ENCODE measurements at places on chromosomes 13 and 19.

GRCh38 chr19:45999653-46000121 lies 4.4 kb downstream of the CCDC61 start:
- no peak for DNase-seq

GRCh38 chr19:20471431-20471830 lies 94.2 kb downstream of the ZNF737 start:
- no peak for DNase-seq

- DNase-seq, result no peak
Measured at GRCh38 chr13:39941911-39942551, 286.6 kb downstream of the COG6 start.

- DNase-seq, result no peak
Measured at GRCh38 chr13:49140910-49141611, 79.1 kb upstream of the MLNR start.

DNA sequence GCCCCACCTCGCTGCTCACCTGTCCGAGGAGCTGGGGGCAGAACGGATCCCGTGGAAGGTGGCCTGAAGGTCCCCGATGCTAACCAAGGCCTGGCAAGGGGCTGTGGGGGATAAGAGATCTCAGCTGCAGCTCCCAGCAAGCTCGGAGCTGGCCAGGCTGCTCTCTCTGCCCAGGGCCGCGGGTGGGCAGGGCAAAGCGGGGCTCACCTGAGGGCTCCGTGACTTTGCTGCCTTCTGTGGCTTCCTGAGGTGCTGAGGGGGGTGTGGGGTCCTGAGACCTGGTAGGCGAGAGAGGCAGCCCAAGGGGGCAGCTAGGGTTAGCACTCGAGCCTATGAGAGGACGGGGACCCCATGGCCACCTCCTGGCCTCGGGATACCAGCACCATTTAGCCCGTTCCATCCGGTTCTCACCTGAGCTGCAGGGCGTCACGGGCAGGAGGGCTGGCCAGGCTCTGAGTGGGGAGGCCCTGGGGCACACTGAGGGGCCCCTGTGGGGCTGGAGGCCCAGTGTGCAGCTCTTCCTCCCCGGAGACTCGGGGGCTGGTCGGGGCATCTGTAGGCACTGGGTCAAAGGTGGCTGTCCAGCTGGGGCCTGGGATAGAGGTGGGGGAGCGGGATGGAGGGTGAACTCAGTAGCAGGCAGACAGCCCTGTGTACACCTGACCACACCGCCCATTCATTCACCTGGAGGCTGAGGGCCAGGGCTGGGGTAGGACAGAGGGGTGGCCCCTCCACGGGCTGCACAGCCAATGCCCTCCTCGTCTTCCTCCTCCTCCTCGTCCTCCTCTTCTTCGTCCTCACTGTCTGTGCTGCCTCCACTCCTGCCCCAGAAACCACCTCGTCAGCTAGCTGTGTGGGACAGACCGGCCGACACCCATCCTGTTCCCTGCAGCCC lies 3.1 kb upstream of the TMEM86B start:
- no peak for DNase-seq

DNA sequence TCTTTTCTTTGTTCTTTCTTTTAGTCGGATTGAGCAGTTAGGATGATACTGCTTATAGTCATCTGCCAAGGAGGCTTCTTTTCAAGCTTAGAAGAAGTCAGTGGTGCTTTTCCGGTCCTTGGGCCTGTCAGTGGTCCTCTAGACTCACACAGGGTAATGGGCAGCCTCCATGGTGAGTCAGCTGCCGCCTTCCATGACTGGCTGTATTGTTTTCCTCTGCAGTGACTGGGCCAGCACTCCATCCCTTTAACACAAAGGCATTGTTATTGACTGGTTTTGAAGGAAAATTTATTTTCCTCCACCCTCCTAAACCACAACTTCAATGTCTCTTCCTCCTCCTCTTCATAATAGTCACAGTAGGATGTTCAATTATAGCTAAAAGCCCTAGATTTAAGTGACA lies 47.1 kb upstream of the CNMD start:
- no peak for DNase-seq

- no peak for DNase-seq
Measured at GRCh38 chr19:33953592-33953991, 156.9 kb downstream of the KCTD15 start.

DNA sequence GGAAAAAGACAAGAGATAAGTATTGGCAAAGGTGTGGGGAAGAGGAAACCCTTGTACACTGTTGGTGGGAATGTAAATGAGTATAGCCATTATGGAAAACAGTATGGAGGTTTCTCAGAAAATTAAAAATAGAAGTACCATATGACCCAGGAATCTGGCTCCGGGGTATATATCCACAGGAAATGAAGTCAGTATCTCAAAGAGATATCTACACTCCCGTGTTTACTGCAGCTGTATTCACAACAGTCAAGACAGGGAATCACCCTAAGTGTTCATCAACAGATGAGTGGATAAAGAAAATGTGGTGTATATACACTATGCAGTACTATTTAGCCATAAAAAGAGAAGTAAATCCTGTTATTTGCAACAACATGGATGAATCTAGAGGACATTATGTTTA lies 13.5 kb downstream of the KCTD12 start:
- DNase-seq, result no peak

DNA sequence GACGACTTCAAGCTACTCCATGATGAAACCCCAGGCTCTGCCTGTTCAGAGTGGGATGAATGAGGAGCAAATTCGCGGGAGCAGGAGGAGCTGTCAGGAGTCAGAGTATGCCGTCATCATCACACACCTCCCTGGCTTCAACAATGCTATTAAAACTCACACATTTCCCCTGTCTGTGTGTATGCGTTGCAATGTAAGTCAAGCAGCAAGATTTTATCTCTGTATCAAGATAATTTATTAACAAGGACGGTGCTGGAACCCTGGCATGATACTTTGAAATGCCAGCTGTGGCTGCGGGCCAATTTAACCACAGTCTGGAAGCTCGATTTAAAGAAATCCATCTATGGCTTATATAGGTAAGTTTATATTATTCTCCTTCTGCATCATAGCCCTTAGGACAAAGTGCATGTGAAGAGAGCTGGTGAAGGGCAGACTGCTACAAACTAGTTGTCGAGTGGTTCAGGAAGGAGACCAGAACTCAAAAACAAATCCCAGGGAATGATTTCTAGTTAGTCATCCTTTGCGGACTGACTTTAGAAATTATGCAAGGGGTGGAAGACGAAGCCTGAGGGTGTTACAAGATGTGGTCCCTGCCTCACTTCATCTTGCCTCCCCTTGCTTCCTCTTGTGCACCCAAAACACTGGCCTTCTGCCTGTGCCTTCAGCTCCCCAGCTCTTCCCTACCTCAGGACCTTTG lies 486.5 kb downstream of the COG6 start:
- DNase-seq, result no peak

DNA sequence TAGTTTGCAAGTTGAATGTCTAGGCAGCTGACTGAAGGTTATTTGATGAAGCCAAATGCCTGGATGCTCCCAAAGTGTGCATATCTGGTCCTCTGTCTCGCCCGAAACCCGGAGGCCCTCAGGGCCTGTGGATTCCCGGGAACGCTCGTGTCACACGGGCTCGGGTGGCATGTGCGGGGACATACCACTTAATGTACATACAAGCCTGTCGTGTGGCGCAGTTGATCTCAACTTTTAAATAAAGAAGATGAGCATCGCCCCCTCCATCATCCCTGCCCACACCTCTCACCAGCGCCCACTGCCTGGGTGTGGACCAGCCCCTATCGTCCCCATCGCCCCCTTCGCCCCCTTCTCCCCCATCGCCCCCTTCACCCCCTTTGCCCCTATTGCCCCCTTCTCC lies 33.9 kb downstream of the ATP11A start:
- DNase-seq, result no peak

GRCh38 chr13:100497389-100497788 lies 91.2 kb downstream of the GGACT start:
- no peak for DNase-seq

DNA sequence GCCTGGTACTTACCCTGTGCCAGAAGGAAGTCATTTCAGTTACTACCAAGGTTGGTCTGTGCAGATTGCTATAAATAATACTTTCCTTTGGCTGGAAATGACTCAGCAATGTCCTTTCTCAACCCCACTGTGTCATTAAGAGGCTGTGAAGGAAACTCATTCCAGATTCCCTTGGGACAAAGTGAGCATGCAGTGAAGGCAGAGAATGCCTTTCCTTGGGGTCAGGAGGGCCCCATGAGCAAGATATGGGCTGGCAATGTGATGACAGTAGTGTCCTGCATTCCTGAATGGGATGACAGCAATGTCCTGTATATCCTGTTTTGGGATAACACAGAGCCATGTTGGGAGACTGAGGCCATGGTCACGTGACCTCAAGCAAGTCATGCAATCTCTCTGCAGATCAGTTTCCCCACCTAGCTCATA lies 213.1 kb upstream of the TMTC4 start:
- DNase-seq, result no peak

DNA sequence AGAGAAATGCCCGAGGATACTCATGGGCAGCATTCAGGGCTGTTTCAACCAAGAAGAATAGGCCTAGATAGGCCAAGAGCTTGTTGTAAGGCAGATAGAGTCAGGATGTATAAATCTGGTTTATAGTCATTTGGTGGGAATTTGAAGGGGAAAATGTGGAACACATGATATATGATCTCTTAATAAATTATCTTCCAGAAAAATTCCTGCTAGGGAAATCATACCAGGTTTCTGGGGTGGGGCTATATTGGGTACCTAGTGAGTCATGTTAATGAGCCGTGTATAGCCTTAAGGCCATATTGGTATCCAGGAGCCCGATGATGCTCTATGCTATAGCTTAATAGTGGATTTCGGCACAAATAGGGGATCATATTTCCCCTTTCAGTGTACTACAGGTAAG lies 51.5 kb upstream of the HTR2A start:
- DNase-seq, result no peak

- DNase-seq, result no peak
Measured at GRCh38 chr13:98751861-98752466, 508 bp downstream of the SLC15A1 start.

DNA sequence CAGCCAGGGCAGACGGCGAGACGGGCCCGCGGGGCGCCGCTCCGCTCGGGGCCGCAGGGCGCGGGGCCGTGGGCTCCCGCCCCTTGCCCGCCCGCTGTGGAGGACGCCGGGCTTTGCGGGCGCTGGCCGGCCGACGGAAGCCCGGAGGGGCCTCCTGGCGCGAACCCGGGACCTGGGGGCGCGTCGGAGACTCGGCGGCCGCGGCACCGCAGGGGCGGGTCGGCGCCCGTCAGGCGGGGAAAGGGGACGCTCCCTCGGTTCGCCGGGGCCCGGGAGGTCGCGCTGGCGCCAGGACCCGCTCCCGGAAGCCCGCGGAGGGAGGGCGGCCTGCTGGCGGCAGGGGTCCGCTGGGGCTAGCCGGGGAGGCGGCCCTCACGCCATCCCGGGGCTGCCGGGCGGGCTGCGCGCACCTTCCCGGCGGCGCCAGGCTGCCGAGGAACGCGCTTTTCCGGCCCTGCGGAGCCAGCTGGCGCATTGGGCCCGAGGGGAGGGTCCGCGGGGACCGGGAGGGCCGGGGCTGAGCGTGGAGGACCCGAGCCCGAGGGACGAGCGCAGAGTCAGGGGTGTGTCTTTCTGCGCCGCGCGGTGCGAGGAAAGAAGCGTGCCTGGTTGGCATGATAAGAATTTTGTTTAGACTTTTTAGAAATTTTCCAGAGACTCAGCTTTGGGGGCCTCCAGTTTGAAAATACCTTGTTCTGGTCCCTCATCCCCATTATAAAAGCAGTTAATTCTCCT lies 511 bp downstream of the GARRE1 start:
- DNase-seq, result peak; percentile 20

DNA sequence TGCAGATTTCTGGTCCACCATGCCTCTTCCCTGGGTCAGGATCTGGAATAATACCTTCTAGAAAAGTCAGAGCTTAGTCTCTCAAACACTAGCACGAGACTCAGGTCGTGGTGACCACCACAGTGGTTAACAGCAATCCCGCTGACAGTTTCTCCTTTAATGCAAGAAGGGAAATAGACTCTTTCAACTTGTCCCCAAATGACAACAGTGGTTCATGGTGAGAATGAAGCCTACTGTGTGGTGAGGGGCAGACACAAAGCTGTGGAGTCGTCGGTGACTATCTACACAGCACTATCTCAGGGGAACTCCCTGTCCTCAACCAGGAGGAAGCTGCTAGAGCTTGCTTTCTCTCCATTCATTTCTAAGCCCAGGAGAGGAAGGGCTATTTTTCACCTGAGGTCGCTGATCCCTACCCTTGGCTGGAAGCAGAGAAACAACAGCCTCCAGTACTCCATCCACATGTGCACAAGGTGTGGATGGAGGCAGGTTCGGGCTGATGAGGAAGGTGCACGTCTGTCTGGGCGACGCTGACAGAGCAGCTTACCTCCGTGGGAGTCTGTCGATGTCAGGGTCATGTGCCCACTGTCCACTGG lies 72.4 kb downstream of the STK24 start:
- DNase-seq, result no peak

GRCh38 chr19:57438925-57439324 lies 3.8 kb downstream of the ZNF749 start:
- no peak for DNase-seq

DNA sequence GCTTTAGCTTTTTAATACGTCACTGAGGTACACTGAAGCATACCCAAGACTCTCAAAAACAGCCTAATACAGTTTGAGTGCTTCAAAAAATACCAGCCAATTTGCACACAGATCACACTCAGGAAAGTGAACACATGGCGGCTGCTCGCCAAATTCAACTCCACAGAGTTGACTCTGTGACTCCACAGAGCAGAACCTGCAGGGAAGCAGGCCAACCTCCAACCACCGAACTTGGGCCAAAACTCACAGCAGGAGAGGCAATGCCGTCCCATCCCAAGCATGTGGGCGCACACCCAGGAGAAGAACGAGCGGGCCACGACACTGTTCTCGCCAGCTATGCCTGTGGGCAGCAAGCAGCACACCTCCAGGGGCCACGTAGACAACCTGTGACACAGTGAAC lies 21.1 kb downstream of the ELL start:
- no peak for DNase-seq

DNA sequence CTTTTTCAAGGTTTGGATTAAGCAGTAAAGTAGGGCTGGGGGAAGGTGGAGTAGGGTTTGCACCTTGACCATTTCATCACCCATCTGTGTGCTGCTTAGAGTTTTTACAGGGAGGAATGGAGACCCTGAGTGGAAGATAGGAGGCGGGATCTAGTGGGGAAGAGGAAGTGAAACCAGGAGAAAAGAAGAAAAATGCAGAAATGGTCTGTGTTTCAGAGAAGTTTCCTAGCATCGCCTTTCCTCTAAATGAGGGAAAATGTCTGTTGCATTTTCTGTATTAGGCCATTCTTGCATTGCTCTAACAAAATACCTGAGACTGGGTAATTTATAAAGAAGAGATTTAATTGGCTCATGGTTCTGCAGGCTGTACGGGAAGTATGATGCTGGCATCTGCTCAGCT lies 64.1 kb downstream of the TPT1 start:
- no peak for DNase-seq

- no peak for DNase-seq
Measured at GRCh38 chr19:13689085-13689484, 75.2 kb upstream of the MRI1 start.

- DNase-seq, result no peak
Measured at GRCh38 chr13:71306821-71307220, 560.2 kb downstream of the DACH1 start.

- no peak for DNase-seq
Measured at GRCh38 chr13:29937841-29938240, 87.4 kb upstream of the UBL3 start.
